Inflammatory macrophage (primary cell): ENCODE measurements at places on chromosomes 13 and 19.
A peak's percentile ranks its signal among the peaks of the same experiment; 100 is the strongest.

- DNase-seq, result no peak
These were observed 3.1 kb downstream of the TMEM86B start for GRCh38 chr19:55225415-55225958.

- no peak for DNase-seq
These were observed 15.4 kb upstream of the SBNO2 start for GRCh38 chr19:1189419-1189818.

GRCh38 chr13:80168089-80168850, 172.7 kb downstream of the SPRY2 start:
- peak; percentile 97 for DNase-seq

- no peak for DNase-seq
These were observed 5.3 kb upstream of the TLE2 start for GRCh38 chr19:3034406-3034655.

GRCh38 chr13:48165727-48166126, 67.3 kb upstream of the ITM2B start:
- no peak for DNase-seq
